Endothelial cell of umbilical vein (primary cell): ENCODE measurements at places on chromosomes 11 and 22.
A peak's percentile ranks its signal among the peaks of the same experiment; 100 is the strongest.

- DNase-seq = no peak
- H3K27me3 ChIP-seq = peaks cover 2% of the 10 kb centered on the region
- no peaks in the 10 kb centered on the region for H3K4me1 ChIP-seq
- no peak overlapping the region for H3K27ac ChIP-seq
- H3K36me3 ChIP-seq = no peaks in the 10 kb centered on the region
- no peak overlapping the region for H3K4me3 ChIP-seq
Measured at GRCh38 chr22:22377335-22377734, 131.2 kb downstream of the ZNF280B start.

DNA sequence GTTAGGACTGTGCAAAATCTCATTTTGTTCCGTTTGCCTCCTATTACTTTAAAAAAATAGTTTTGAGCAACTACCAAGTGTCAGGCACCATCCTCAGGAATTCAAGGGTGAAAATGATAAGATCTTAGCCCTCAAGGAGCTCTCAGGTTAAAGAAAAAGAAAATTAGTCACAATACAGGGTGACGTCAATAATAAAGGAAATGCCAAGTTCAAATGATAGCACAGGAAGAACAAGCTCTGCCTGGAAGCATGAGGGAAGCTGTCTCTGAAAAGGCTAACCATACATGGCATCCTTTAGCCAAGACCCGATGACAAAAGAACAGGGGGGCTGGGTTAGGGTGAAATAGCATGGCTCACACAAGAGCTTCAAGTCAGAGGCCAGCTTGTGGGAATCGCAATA, 11.1 kb upstream of the MPZL2 start:
- no peak overlapping the region for H3K4me3 ChIP-seq
- H3K27ac ChIP-seq = peak overlapping the region; percentile 72
- peaks cover 42% of the 10 kb centered on the region for H3K4me1 ChIP-seq
- DNase-seq = peak; percentile 82
- no peaks in the 10 kb centered on the region for H3K27me3 ChIP-seq

- no peak overlapping the region for H3K4me3 ChIP-seq
- no peak for DNase-seq
- no peaks in the 10 kb centered on the region for H3K4me1 ChIP-seq
- H3K27me3 ChIP-seq = no peaks in the 10 kb centered on the region
- no peak overlapping the region for H3K27ac ChIP-seq
- no peaks in the 10 kb centered on the region for H3K36me3 ChIP-seq
Measured at GRCh38 chr11:34214961-34215805, 109.8 kb downstream of the NAT10 start.

DNA sequence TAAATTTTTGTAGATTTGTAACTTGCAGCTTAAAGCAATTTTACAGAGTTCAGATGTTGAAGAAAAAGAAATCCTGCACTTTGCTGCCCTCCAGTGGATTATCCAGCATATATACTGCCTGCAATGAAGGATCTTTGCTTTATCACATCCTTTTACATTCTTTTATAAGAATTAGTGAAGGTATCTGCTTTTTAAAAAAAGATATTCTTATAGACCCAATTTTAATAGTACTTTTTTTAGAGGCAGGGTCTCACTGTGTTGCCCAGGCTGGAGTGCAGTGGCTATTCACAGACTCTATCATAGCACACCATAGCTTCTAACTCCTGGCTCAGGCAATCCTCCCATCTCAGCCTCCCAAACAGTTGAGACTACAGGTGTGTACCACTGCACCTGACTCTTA, 60.7 kb downstream of the TTC17 start:
- no peaks in the 10 kb centered on the region for H3K27me3 ChIP-seq
- no peaks in the 10 kb centered on the region for H3K4me1 ChIP-seq
- H3K4me3 ChIP-seq = no peak overlapping the region

DNA sequence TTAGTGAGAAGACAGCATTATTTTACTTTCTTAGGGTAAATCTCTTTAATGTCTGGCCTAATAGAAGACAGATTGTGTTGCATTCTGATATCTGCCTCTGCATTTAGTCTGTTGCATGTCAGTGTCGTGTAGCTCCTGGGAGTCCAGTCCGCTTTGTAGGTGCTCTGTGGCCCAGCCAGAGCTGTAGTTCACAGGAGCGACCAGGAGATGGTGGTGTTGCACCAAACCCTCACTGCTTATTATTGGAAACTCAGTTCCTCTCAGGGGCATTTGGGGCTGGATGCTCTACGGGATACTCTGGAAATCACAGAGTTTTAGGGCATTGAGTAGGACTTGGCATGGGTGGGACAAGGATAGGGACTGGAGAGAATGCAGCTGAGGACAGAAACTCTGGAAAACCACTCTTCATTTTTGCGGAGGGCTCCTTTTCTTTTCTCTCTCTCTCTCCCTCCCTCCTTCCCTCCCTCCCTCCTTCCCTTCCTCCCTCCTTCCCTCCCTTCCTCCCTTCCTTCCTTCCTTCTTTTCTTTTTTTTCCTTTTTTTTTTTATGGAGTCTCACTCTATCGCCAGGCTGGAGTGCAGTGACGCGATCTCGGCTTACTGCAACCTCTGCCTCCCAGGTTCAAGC, 21.7 kb downstream of the MIAT start:
- H3K36me3 ChIP-seq = no peaks in the 10 kb centered on the region
- no peak overlapping the region for H3K4me3 ChIP-seq
- DNase-seq = peak; percentile 84
- peaks cover 13% of the 10 kb centered on the region for H3K4me1 ChIP-seq
- H3K27me3 ChIP-seq = no peaks in the 10 kb centered on the region

DNA sequence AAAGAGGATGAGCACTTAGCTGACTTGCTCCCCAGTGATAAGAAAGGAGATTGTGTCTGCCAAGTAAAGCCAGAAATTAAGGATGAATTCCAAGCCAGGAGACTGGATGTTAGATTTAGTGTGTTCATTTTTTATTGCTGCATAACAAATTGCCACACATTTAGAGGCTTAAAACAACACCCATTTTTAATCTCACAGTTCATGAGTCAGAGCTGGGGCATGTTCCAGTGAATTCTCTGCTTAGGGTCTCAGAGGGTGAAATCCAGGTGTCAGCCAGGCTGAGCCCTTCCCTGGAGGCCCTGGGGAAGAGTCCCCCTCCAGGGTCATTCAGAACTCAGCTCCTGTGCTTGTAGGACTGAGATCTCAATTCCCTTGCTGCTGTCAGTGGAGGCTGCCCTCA, 352.8 kb downstream of the BUD13 start:
- no peaks in the 10 kb centered on the region for H3K27me3 ChIP-seq
- no peaks in the 10 kb centered on the region for H3K36me3 ChIP-seq
- H3K4me3 ChIP-seq = no peak overlapping the region
- no peak for DNase-seq
- no peaks in the 10 kb centered on the region for H3K4me1 ChIP-seq

GRCh38 chr11:131854391-131854790, 484.0 kb downstream of the NTM start:
- no peak overlapping the region for H3K4me3 ChIP-seq
- no peaks in the 10 kb centered on the region for H3K36me3 ChIP-seq
- H3K27ac ChIP-seq = no peak overlapping the region
- H3K27me3 ChIP-seq = no peaks in the 10 kb centered on the region

GRCh38 chr11:72591785-72592502, 82.3 kb downstream of the PDE2A start:
- no peak overlapping the region for H3K4me3 ChIP-seq
- H3K27me3 ChIP-seq = peaks cover 9% of the 10 kb centered on the region
- no peak for DNase-seq
- no peaks in the 10 kb centered on the region for H3K4me1 ChIP-seq

DNA sequence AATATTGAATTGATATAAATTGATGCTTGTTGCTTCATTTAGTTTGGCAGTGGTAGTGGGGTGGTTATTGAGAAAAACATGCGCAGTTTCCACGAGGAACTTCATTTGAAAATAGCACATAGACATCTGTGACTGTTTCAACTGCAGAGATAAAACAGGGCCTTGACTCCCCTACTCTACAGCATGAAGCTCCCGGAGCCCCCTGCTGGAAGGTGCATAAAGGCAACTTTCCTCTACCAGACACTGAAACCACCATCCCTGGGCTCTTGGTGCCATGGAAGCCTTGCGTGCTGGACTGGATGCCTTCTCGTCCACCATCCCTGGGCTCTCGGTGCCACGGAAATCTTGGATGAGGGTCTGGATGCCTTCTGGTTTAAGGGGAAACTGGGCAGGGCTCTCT, 195.9 kb downstream of the CSNK2A3 start:
- peak; percentile 6 for DNase-seq
- no peaks in the 10 kb centered on the region for H3K27me3 ChIP-seq
- H3K4me3 ChIP-seq = no peak overlapping the region
- no peaks in the 10 kb centered on the region for H3K4me1 ChIP-seq

- H3K4me3 ChIP-seq = no peak overlapping the region
- H3K27ac ChIP-seq = no peak overlapping the region
- H3K36me3 ChIP-seq = no peaks in the 10 kb centered on the region
- no peak for DNase-seq
- H3K27me3 ChIP-seq = peaks cover 3% of the 10 kb centered on the region
Measured at GRCh38 chr11:34480314-34480713, 33.3 kb downstream of the ELF5 start.

DNA sequence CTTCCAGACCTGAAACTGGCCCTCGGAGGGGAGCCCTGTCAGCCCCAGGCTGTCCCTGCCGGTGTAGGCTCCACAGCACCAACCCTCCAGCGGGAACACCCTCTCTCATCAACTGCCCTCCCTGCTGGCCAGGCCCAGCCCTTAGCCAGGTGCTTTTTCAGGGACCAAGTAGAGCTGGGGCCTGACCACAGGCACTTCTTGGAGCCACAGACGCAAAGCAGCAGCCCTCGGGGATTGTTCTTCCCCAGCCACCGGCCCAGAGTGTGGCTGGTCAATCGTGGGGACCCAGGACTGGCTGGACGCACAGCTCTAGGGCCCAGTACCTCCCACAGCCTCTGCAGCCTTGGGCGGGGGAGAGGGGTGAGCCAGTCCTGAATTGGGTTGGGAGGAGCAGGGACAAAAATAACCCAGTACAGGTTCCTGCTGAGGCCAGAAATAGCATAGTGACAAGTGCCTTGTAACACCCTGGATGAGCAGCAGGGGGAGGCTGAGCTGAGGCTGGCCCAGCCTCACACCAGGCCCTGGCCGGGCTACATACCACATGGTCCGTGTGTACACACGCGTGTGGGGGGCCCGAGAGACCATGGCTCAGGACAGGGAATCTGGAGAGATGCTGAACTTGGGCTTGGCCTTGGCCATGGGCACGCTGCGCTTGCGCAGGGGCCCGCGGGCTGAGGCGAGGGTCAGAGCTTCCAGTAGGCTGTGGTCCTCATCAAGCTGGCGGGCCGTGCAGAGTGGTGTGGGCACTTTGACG, 2.0 kb downstream of the KCNJ11 start:
- no peak overlapping the region for H3K27ac ChIP-seq
- H3K36me3 ChIP-seq = no peaks in the 10 kb centered on the region
- H3K4me3 ChIP-seq = no peak overlapping the region

- H3K36me3 ChIP-seq = peaks cover 10% of the 10 kb centered on the region
- peaks cover 9% of the 10 kb centered on the region for H3K4me1 ChIP-seq
- no peak overlapping the region for H3K4me3 ChIP-seq
- no peaks in the 10 kb centered on the region for H3K27me3 ChIP-seq
Measured at GRCh38 chr22:37032535-37033460, 13.3 kb downstream of the MPST start.

- no peak overlapping the region for H3K4me3 ChIP-seq
- H3K4me1 ChIP-seq = peaks cover 7% of the 10 kb centered on the region
- H3K36me3 ChIP-seq = no peaks in the 10 kb centered on the region
- no peak for DNase-seq
- H3K27ac ChIP-seq = no peak overlapping the region
Measured at GRCh38 chr22:37627545-37627944, 11.9 kb upstream of the SH3BP1 start.

DNA sequence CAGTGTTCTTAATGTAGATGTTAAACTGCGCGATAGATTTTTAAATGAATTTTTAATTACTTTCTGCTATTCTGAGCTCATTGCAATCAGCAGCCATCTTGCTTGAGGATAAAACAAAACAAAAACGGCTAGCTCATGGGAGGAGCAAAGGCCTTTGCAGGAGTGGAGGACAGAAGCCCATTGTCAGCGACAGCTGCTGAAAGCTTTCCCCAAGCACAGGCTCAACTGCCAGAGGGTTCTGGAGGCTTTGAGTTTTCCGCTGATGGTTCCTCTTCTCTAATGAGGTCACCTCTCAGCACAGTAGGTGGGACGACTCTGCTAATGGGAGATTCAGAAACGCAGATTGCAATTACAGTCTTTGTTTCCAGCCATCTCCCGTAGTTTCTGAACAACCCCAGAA, 167.1 kb upstream of the TTC12 start:
- no peak for DNase-seq
- no peaks in the 10 kb centered on the region for H3K36me3 ChIP-seq
- H3K27ac ChIP-seq = no peak overlapping the region
- no peaks in the 10 kb centered on the region for H3K27me3 ChIP-seq
- H3K4me3 ChIP-seq = no peak overlapping the region

DNA sequence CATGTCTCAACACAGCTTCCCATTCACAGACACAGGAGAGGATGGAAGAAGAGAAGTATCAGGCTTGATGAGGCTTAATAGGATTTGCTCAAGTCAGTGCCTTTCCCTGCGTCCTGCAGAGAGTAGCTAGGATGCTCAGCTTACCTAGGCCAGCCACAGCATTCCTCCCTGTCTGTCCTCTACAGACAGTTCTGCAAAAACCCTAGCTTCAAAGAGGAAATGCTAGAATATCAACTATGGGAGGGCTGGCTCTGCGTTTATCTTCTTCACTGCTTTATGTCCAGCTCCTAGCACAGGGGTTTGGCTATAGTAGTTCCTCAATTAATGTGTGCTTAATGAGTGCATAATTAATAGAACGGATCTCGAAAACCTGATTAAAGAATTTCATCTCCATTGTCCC, 16.4 kb downstream of the KCNJ5 start:
- peaks cover 14% of the 10 kb centered on the region for H3K27me3 ChIP-seq
- DNase-seq = no peak
- no peaks in the 10 kb centered on the region for H3K36me3 ChIP-seq
- no peak overlapping the region for H3K27ac ChIP-seq
